ENCODE measurements at places on chromosomes 6 and 20.

GRCh38 chr20:19143890-19144289, 68.6 kb upstream of the SLC24A3 start:
- DNase-seq = no peak

DNA sequence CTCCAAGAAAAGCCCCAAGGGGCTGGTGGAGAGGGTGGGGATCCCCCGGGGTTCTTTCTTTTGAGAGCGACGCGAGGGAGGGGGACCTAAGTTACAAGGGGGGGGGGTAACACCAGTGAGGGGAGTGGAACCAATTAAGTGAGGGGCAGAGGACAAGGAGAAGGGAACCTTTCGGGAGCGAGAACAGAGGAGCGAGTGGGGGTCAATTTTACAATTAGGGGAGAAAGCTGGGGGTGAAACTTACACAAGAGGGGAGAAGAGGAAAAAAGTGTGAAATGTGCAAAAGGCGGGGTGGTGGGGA, 548 bp downstream of the SALL4 start:
- DNase-seq = no peak

DNA sequence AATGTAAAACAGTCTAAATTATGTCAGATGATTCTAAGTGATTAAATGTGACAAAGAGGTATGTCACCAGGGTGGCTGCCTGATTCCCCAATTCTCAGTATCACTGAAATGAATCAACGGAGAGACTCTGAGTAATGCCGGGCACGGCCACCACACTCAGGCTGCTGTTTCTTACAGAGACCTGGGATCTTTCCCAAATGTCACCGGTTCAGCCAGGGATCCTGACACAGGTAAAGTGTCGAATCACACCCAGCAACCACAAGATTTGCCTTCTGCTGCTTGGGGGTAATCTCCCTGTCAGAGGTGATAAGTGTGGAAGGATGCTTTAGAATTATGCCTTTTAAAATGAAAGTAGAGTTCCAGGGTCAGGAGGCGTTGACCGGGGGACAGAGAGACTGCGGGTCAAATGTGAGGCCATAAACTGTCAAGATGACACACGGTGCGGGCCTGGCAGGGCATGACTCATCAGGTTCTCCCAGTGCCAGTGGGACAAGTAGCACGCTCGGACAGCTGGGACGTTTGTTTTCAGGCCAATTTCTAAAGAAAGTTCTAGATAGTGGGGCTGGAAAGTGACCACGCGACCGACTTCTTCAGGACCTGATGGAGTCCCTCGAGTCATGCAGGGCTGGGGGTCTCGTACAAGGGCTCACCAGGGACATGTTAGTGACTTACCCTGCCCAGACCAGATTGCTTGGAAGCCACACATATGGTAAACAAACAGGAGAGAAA, 48.9 kb downstream of the PRDM1 start:
- no peak for DNase-seq

- no peak for DNase-seq
These were observed 155.3 kb downstream of the ZMYND8 start for GRCh38 chr20:47201074-47201730.

DNA sequence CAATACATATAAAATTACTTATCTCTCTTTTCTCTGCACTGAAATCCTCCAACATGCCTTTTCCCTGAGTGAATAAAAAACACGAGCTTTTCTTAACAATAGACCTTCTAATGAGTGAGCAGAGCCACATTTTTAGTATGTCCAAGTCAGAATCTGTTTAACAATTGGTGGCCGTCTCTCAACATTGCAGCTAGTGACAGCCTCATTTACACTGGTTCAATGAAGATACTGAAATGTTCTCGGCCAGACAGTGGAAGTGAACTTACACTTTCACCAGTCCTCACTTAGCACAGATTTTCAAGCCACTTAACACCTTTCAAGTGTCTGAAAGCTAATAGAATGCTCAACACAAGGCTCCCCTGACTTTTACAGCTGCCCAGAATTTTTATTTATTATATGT, 767.1 kb downstream of the KIF16B start:
- DNase-seq = no peak

- no peak for DNase-seq
These were observed 46.3 kb downstream of the CYP39A1 start for GRCh38 chr6:46606338-46606737.

DNA sequence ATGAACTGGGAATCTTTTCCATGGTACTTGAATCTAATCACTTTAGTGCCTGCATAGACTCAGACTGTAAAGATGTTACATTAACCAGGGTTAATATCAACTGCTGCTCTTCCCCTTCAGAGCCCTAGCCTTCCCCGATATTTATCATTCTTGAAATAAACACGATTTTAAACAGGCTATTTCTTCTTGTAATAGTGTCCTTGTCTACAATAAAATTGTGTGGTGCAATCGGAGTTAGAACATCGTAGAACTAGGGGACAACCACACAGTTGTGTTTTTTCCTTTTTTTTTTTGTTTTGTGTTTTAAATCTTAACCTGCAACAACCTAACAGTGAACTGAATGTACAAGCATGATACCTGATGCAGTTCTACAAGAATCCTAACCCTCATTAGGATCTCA, 4.5 kb downstream of the GJA1 start:
- DNase-seq = no peak

GRCh38 chr6:115058414-115059211, 715.8 kb upstream of the HS3ST5 start:
- no peak for DNase-seq

GRCh38 chr6:151170622-151171246, 69.0 kb upstream of the AKAP12 start:
- DNase-seq = no peak

Data from GDM1 (cell line).